ENCODE measurements at places on chromosomes 2 and 18.

- DNase-seq: no peak
Observed at GRCh38 chr2:195600778-195601177, 56.2 kb upstream of the SLC39A10 start.

GRCh38 chr2:101251844-101252407 is 760 bp upstream of the CNOT11 start:
- DNase-seq: no peak

GRCh38 chr2:98063291-98063854 is 23.6 kb upstream of the VWA3B start:
- no peak for DNase-seq

DNA sequence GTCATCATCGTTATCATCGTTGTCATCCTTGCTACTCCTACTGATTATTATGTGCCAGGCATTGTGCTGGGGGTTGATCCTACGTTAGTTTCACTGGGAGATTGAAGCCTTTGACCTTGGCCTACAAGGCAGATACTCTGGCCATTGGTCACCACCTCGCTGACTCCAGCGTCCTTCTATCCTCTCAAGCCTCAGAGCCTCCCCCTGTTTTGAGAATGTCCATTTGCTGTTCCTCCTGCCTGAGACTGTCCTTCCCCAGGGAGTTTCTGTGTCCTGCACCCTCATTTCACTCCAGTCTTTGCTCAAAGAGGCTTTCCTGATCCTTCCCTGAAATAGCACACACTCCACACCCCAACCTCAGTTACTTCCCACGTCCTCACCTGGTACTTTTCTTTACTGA is 57.8 kb downstream of the ACAA2 start:
- DNase-seq: no peak

DNA sequence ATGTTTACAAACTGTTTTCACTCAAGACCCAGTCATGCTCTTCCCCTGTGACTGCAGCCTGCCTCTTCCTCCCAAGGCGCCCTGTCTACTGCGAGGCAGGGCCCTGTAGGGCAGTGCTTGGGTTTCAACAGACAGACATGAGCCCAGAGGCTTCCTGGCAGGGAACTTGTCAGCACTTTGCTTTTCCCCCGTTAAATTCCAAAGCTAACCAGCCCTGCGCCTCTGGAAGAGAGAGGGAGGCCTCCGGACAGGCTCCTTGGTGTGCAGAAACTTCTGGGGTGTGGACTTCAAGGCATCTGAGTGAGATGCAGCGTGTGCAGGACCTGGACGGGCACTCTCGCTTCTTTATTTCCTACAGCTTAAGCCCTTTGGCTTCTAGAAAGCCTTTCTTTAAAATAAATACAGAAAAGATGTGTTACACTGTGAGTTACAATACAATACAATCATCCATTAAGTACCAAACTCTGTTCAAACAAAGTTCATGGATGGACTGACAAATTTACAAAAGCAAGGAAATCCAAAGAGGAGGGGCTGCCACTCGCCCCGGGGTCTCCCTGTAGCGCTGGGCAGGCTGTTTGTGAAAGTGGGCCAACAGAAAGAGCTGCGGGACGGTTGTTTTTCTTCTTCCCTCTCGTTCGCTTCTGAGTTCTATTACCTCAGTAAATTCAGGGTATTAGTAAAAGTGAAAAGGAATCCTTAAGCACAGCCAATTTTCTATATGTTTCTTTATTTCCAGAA is 8.8 kb upstream of the ZNF516 start:
- no peak for DNase-seq

- no peak for DNase-seq
Observed at GRCh38 chr2:175575346-175576258, 394.1 kb upstream of the ATP5MC3 start.

- DNase-seq: no peak
Observed at GRCh38 chr2:161373942-161374341, 42.2 kb upstream of the TBR1 start.

DNA sequence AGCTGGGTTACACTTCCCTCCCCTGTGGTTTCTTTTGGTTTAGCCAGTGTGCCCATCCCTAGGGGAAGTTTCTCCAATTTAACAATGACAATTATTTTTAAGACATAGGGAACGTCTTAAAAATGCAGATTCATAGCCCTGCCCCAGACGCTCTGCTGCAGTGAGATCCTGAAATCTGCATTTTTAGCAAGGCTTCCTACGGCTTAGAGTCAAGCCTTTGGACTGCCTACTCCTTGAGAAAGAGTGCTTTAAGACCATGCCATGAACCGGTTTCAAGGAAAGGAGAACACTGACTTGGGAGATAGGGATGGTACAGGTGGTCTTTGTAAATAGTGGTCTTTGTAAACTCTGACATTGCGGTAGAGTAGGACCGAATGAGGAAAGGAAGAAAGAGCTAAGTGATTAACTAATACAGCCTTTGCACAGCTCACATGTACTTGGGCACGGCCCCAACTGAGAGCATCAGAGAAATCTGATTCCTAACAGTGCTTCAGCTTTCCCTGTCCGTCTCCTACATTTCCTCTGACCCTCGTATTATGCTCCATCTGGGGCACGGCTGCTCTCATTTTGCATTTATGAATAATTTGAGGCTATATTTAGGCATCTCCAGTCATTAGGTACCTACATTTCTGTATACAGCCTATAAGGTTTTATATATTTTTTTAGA is 217.6 kb upstream of the TANK start:
- no peak for DNase-seq

DNA sequence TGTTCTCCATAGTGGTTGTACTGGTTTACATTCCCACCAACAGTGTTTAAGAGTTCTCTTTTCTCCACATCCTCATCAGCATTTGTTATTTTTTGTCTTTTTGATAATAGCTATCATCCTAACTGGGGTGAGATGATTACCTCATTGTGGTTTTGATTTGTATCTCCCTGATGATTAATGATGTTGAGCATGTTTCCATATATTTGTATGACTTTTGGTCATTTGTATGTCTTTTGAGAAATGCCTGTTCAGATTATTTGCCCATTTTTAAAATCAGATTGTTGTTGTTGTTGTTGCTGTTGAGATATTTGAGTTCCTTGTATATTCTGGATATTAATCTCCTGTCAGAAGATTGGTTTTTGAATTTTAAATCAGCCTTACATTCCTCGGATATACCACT is 147.5 kb downstream of the NCOA1 start:
- no peak for DNase-seq

DNA sequence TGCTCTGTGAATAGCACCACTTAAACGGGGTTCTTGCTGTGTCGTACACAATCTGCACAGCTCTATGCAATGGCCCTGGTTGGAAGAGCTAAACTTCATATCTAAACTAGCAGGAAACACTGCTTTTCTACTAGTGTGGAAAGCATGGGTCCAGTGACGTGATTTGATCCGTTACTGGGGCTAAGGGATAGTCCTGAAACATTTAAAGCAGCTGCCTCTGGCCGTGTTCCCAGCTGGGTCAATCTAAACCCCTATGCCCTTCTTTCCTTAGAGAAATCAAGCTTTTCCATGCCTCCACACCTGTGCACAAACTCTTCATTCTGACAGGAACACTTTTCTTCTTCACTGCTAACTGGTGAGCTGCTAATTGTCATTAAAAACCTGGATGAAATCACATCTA is 5.4 kb upstream of the IGFBP5 start:
- no peak for DNase-seq

- DNase-seq: no peak
Observed at GRCh38 chr18:39589496-39589895, 2023.9 kb upstream of the CELF4 start.

DNA sequence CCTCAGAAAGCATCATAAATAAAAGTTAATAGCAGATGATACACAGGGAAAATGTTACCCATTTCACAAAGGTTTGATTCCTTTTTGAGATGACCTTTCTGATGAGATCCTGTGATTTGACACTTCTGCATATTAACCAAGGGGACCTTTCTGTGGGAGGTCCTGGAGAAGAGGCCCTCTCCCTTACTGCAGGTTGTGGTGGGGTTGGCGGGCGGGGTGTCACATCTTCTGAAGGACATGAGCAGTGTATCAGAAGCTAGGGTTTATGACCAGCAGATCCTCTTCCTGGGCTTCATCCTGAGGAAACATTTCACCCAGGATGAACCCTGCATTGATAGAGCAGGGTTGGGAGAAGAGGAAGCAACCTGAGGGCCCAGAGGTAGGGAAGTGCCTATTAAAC is 37.2 kb upstream of the SCLY start:
- DNase-seq: no peak

- no peak for DNase-seq
Observed at GRCh38 chr18:8847900-8848299, 142.5 kb downstream of the MTCL1 start.

- no peak for DNase-seq
Observed at GRCh38 chr18:29459972-29460371, 1283.0 kb upstream of the CDH2 start.

- DNase-seq: no peak
Observed at GRCh38 chr2:73832930-73833329, 4.2 kb downstream of the STAMBP start.

DNA sequence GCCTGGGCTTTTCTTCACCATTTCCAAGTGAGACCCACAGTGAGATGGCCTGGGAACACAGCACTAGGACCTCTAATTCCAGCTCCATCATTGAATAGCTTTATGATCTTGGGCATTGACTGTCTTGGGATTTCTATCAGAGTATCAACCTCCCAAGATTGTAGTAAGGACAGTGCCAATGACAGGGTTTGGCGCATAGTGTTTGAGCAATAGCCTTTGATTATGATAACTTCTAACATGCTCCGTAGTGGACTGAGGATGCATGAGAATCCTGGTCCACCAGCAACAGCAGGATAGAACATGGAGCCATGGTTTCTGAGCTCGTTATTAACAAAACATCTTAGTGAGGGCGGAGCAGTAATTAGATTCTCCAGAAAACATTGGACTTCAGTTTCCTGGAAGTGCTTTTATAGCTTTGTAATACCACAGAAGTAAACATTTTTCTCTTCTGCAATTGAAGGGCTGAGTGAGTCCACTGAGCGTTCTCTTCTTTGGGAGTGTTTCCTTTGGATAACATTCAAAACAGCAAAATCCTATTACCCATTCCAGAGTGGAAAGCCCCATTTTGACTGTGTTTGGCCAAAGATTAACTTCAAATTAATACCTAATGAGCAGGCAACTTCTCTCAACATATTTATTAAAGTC is 63.7 kb downstream of the IL1R2 start:
- no peak for DNase-seq

- no peak for DNase-seq
Observed at GRCh38 chr2:157312866-157313486, 12.6 kb downstream of the ERMN start.

DNA sequence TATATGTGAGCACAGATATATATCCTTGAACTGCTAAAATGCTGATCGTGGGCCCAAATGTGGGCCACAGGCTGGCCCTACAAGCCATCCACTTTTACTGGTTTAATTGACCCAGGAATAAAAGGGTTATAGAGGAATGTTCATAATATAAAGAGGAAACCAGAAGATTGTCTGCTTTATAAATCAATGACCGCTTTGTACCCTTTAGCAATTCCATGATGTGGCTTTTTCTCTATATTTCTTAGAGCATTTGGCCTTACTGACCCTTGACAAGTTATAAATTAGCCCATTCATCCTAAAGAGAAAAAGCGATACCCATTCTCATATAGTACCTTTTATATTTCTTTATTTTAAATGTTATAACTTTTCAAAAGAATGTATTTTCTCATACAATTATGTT is 87.1 kb upstream of the ITGA4 start:
- DNase-seq: no peak

DNA sequence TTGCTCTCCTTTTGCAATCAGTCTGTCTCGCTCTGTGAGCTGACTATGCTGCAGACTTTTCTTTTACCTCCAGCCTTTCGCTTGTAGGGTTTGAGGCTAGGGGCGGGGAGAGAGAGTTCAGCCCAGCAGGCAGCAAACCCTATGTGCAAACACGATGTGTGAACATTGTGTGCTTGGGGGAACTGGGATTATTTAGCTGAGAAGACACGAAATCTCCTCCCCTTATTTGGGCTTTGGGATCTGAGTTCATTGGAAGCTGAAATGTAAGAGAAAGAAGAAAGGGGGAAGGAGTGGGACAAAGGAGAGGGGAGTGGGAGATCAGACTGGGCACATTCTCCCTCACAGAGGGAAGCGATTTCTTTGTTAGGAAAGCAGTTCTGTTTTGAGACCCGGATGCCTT is 189.6 kb upstream of the TNP1 start:
- DNase-seq: no peak

DNA sequence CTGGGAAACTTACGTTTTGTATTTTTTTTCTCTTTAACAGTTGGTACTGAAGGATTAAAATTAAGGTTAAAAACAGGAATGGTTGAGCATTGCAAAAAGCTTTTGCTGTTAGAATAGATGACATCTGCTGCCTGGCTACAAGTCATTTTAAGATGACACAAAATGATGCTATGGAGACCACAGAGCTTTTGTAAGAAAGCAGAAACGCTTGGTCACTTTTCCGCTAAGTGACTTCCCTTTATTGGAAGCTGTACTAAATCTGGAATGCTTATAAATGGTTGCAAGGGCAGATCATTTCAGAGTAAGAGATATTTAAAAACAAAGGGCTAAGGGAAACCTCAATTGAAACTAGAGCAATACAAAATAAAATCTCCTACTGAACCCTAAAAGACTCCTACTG is 544.0 kb downstream of the STK39 start:
- DNase-seq: no peak

- DNase-seq: no peak
Observed at GRCh38 chr2:38105922-38106321, 30.0 kb upstream of the CYP1B1 start.

GRCh38 chr2:96923201-96923600 is 53.3 kb upstream of the SEMA4C start:
- DNase-seq: no peak

GRCh38 chr2:124159166-124159565 is 134.1 kb downstream of the CNTNAP5 start:
- DNase-seq: no peak

GRCh38 chr2:171404261-171404660 is 29.5 kb downstream of the METTL8 start:
- DNase-seq: no peak
